ENCODE measurements at places on chromosomes 1 and 21.

GRCh38 chr1:167289075-167289442 is 68.4 kb downstream of the POU2F1 start:
- DNase-seq, result no peak

DNA sequence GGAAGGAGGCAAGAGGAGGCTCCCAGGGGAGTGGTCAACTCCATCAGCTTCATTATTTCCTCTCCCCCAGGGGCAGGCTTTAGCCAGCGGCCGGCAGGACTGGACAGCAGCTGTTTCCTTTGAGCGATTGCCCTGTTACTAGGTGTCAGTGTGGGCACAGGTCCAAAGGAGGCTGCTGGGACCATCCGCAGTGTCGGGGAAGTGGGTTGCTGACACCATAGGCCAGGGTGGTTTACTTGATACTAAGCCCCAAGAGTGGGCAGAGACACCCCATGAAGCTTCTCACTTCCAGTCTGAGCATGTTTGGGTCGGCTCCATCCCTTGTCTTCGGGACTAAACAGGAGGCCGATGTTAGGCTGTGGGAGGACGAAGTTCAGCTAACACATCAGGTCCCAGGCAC is 63.6 kb downstream of the KAZN start:
- DNase-seq, result no peak

GRCh38 chr1:176765608-176766007 is 302.6 kb downstream of the PAPPA2 start:
- no peak for DNase-seq

- no peak for DNase-seq
These were observed 8.3 kb downstream of the NHLH2 start for GRCh38 chr1:115832651-115833050.

- no peak for DNase-seq
These were observed 150.2 kb downstream of the FOXD2 start for GRCh38 chr1:47587891-47588582.

GRCh38 chr1:31931593-31932225 is 6.5 kb downstream of the PTP4A2 start:
- no peak for DNase-seq

- peak; percentile 14 for DNase-seq
These were observed 12.7 kb downstream of the ATF3 start for GRCh38 chr1:212621043-212621948.

GRCh38 chr21:28738882-28739281 is 253.8 kb downstream of the LTN1 start:
- no peak for DNase-seq

DNA sequence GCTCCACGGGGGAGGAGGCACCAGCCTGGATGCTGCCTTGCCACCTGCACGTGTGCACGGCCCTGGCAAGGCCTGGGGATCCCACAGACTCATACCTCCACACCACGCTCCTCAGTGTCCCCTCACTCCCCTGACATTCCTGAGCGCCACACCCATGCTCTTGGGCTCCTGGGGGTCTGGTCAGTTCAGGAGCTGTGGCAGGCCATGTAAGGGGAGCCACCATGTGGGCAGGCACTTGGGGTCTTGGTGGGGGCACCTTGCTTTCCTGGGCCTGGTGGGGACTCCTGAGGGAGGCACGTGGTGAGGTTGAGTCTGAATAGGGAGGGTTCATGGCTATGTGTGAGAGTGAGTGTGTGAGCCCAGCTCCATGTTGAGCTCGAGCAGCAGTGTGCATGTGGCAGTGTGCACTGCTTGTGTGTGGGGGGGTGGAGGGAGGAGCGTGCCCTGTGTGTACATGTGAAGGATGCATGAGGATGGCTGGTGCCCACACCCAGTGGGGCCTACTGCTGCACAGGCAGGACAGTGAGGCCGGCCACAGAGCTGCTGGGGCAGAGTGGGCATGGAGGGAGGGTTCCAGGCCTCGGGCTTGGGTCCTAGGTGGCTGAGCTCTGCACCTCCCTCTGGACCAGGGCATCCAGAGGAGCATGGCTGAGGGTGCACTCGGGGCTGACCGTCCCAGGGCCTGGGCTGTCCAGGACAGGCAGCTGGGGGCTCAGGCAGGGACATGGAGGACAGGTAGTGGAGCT is 1.6 kb downstream of the GJC2 start:
- DNase-seq, result no peak

DNA sequence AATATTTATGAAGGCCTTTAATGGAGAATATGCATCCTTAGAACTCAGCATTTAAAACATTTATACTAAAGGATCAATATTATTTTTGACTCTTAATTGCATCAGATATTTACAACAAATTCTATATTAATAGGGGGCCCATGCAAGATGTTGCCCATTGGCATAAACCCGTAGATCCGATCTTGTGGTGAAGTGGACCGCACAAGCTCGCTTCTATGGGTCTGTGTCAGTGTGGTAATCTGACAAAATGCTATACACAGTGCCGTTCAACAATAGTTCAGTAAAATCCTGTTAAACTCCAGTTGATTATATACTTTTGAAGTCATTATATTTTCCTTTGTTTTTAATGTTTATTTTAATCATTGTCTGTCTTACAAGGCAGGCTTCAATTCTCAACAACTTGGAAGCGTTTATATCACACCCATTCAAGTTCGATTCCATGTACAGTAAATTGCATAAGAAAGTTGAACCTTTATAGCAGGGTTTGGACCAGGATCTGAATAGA is 809.2 kb downstream of the USP25 start:
- DNase-seq, result no peak

DNA sequence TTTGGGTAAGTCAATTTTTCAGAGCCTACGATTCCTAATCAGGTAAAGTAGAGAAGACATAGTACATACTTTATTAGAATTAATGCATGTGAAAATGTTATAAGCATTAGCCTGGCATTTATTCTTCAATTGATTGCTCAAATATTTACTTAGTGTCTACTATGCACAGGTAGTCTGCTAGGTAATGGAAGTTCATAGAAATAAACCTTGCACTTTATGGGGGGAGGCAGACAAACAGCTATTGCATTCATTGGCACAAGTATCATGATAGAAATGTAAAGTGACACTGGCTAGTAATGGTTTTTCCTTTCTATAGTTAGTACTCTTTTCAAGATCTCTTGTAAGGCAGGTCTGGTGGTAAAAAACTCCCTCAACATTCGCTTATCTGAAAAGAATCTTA is 44.9 kb downstream of the ZNHIT6 start:
- DNase-seq, result no peak

DNA sequence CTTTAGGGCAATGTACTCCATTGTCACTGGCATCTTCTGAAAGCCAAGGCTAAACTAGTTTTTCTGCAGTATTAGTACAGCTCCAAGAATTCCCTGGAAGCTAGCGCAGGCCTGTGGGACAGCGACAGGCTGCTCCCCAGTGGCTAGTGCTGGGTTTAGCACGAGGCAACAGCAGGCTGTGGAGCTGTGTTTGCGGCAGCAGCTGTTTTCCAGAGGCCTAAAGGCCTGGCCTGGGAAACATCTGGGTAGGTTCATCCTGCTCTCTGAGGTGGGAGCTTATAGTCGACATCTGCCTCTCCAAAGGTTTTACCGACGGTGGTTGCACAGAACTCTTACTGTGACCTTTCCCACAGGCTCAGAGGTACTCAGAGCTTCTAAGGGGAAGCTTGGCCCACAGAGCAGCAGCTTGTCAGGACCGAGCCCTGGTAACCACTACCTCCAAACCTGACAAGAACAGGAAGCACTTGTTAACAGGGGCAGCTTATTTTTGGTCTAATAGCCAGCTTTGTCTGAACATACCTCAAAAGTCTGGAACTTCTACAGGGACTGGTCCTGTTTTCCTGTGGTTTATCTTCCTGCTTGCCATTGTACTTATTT is 17.2 kb downstream of the CC2D1B start:
- DNase-seq, result peak; percentile 86

- DNase-seq, result peak; percentile 89
These were observed 991 bp downstream of the SELENBP1 start for GRCh38 chr1:151371370-151372057.

DNA sequence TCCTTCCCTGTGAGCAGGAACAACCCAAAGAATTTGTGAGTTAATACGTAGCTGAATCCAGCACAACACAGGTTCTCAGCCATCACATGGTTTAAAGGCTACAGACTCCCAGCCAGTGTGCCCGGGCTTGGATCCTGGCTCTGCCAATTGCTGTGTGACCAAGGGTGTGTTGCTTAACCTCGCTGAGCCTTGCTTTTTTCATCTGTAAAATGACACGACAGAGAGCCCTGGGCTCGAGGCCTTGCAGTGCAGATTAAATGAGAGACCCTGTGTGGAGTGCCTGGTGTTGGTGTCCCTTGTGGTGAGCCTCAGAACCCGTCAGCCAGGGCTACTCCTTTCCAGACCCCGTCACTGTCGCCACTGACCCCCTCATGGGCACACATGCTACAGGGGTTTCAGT is 39.4 kb downstream of the CHAF1B start:
- no peak for DNase-seq

DNA sequence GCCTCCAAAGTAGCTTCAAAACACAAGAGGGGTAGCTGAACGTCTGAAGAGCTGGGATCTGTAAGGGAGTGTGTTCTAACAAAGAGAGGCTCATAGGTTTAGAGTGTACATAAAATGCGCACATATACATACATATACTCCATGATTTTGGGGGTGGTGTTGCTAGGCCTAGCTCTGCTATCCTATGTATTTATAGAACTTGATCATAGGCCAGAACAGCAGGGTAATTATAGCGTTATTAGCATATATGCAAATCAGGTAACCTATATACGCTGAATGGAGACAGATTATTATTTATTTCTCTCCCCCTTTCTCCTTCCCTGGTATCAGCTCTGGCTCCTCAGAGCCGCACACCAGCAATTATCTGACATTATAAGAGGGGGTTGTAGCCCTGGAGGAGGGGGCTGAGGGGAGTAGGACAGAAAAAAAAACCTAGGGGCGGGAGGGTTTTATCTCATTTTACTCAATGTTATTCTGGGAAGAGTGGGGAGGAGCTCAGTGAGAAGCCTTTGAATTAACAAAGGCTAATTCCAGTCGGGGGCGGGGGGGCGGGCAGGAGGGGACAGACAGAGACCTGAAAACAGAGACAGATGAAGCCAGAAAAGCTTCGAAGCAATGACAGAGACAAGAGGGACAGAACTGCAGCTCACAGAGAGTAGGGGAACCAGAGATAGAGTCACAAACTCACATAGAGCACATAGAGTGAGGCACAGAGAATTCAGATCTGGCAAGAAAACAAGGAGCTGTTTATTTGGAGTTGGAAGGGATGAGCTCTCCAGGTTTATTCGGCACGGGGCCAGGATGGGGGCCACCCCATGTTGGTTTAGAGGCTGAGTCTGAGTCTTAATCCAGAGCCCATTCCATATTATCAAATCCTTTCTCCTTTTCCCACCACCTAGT is 63.0 kb downstream of the RHBG start:
- no peak for DNase-seq

DNA sequence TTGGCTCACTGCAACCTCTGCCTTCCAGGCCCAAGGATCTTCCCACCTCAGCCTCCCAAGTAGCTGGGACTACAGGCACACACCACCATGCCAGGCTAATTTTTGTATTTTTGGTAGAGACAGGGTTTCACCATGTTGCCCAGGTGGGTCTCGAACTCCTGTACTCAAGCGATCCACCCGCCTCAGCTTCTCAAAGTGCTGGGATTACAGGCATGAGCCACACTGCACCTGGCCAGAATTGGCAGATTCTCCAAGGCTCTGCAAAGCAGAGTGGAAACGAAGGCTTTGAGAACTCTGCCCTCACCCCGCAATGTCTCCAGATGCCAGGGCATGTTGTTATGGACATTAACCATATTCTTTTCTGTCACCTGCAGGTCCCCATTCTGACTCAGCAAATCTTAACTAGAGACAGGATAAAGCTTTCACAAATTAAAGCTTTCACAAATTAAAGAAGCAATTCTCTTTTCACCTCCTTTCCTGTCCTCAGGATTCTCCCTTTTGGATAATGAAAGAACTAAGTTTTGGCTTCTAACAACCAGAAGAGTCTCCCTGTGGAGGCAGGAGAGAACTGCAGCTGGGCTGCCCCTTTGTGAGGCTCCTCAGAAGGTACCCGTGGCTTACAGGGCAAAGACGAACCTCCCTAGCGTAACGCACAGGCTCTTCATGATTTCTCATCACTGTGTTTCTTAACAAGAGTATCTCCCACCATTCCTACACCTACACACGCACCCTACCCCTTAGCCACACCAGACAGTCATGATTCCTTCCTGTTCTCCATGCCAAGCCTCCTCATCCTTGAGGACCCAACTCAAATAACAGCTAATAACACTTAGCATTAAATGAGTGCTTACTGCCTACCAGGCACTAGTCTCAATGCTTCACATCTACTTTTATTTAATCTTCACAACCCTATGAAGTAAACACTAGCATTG is 29.8 kb downstream of the GPA33 start:
- peak; percentile 43 for DNase-seq

- no peak for DNase-seq
These were observed 192.9 kb downstream of the RHOU start for GRCh38 chr1:228927946-228928898.

DNA sequence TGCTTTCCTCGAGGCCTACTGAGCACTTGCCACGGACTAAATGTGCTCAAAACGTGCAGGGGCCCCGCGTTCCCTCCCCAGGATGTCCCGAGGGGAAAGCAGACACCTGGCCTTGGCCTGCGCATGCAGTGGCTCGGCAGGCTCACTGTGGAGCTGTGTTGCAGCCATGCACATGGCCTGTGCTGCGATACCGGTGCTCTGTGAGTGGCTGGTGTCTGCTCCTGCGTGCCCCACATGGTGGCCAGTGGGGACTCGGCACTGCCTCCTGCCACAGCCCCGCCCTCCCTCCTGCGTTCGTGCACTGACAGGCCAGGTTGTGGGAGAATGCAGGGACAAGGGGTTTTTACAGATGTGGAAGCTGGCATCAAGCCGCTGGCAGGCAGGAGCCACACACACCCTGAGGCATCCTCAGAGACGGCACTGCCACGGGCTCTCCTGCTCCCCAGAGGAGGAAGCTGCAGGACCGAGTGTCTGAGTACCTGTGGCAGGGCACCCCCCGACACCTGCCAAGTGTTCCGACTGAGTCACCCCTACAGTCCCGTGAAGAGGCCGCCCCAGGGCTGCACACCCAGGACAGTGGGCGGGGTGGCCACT is 16.9 kb upstream of the PTTG1IP start:
- no peak for DNase-seq

DNA sequence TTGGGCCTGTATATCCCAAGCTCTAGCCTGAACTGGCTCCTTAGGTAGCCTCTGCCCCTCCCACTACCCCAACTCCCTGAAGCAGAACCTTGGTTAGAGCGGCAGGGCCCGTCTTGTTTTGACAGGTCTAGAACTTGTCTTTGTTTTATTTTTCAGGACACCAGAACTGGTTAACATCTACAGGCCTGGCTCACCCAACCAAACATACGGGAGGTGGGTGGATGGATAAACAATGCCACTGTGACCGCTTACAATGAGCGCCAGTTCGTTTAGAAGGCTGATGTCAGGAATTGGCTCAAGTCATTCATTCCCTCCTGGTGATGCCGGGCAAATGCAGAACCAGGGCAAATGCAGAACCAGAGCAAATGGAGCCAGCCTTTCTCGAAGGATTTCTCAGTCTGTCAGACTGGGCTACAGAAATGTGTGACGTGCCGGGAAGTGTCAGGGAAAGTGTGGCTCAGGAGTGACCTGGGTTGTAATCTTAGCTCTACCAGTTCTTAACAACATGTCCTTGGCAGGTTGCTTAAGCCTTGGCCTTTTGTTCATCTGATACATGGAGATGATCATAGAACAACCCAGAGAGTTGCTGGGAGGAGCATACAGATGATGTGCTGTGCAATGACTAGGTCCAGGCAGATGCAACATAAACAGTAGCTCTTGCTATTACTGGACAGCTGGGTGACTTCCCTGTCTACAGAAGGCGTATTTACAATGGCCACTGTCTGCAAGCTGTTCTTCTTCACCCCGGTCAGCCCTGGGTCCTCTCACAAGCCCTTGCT is 30.5 kb upstream of the BTG2 start:
- DNase-seq, result no peak

Data from NCI-H524 (cell line).